ENCODE measurements at places on chromosomes 16 and 17. TPM values are rescaled to one million over a fixed set of nuclear protein-coding genes. Genes with fewer than 3 reads are reported as not detected.

The IRF8 gene
- total RNA-seq: 2.2 TPM

The CSH2 gene
- not detected for total RNA-seq

The MILR1 gene
- 2.4 TPM for total RNA-seq

The GINS3 gene
- 5.8 TPM for total RNA-seq

The CORO6 gene
- total RNA-seq: 65.0 TPM

The SEPTIN12 gene
- not detected for total RNA-seq

GRCh38 chr16:2212362-2213324, 2.0 kb upstream of the BRICD5 start:
- DNase-seq: no peak

DNA sequence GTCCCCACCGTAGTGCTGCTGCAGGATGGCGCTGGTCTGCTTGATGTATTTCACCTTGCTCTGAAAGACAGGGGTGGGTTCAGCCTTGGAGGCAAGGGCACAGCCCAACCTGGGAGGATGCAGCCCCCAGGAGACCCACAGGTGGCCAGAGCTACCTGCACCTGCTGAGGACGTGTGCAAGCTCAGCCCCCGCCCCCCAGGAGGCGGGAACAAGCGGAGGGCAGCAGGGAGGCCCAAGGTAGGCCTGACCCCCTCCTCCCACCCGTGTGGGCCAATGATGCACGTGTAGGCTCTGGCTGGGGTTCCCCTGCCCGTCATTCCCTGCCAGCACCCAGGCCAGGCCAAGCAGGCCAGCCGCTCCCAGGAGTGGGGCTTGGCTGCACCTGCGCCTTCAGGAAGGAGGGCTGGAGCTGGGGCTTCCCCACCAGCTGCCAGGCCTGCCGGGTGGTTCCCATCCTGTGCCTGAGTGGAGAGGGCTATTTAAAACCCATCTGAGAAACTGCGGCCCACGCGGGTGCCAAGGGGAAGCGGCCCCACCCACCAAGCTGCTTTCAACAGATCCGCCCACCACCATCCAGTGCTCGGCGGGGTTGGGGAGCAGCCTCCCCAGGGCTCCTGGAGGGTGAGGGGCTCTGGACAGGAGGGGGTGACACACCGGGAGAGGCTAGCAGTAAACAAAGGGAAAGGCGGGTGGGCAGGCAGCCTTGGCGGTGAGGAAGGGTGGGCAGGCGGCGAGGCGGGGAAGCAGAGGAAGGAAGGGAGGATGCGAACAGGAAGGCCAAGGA, 3.8 kb downstream of the NTHL1 start:
- no peak for DNase-seq

DNA sequence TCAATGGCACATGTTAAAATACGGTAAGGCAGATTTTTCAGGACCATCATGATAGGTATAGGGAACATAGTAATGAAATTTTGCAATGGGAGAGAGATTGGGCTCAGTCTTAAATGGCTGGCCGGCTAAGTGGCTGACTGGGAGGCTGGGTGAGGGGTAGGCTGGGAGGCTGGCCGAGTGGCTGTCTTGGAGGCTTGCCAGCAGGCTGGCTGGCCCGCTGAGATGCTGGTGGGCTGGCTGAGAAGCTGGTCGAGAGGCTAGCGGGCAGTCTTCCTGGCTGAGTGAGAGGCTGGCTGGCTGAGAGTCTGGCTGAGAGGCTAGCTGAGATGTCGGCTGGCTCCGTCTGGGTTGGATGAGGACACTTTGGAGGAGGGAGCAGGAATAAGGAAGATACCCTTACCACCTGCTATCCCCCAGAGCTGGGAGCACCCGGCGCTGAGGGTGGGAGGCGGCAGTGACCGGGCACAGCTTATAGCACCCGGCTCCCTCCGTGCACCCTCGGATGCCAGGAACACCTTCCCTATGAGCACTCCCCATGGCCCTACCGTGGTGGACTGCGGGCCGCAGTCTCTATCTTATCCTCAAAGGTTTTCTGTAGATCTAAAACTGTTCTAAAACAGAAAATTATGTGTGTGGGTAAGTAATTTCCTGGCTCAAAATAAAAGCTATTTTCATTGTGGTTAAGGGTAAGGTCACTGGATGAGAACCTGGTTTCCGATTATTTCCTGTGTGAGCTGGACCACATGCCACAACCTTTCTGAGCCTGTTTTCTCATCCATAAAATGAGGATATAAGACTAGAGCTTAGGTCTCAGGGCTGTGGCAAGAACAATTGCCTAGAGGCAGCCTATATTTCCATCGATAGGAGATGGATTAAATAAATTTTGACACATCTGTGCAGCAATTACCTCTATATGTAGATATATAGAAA, 34.5 kb upstream of the TMC5 start:
- DNase-seq: no peak

DNA sequence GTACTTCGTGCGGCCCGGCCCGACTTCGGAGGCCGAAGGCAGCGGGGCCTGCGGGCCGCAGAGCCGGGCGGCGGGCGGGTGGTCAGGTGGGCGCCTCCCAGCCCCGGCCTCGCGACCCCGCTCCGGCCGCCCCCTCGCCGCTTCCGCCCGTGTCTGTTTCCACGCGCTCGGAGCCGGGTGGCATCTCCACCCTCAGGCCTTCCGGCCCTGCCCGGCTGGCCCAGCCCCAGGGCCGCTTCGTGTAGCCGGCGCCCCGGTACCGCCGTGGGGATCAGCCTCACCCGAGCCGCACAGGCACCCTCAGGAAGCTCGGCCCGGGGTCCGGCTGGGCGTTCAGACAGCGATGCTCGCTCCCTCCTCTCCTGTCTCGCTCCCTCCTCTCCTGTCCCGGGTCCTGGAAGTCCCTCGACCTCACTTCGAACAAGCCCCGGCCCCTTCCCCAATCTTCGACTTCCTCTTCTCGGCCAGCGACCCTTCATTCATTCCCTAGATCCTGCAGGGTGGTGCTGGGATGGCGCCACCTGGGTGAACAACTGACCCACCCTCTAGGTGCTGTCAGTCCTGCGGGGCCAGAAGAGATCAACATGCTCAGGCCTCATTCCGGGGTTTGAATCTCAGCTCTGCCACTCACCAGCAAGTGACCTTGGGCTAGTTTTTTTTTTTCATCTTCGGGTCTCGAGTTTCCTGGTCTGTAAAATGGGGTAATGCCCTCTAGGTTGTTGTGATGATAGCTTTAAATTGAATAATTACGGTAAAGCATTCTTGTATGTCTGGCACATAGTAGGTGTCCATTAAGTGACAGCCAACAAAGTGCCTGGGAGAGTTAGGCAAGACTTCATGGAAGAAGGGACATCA, 610 bp downstream of the VPS4A start:
- DNase-seq: no peak

DNA sequence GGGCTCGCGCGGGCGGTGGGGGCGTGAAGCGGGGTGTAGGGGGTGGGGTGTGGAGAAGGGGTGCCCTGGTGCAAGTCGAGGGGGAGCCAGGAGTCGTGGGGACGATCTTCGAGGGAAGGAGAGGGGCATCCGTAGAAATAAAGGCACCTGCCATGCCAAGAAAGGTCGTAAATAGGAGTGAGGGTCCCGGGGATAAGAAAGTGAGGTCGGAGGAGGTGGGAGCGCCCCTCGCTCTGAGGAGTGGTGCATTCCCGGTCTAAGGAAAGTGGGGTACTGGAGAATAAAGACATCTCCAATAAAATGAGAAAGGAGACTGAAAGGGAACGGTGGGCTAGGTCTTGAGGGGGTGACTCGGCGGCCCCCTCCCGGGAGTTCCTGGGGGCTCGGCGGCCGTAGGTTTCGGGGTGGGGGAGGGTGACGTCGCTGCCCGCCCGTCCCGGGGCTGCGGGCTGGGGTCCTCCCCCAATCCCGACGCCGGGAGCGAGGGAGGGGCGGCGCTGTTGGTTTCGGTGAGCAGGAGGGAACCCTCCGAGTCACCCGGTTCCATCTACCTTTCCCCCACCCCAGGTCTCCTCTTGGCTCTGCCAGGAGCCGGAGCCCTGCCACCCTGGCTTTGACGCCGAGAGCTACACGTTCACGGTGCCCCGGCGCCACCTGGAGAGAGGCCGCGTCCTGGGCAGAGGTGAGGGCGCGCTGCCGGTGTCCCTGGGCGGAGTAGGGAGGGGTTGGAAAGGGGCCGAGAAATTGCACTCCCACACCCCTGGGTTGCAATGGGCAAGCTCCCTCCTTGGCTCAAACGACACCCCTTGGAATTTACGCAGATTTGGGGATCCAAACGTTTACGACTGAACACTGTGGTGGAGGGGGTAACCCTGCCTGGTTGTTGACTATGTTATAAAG, 888 bp downstream of the CDH1 start:
- DNase-seq: no peak

DNA sequence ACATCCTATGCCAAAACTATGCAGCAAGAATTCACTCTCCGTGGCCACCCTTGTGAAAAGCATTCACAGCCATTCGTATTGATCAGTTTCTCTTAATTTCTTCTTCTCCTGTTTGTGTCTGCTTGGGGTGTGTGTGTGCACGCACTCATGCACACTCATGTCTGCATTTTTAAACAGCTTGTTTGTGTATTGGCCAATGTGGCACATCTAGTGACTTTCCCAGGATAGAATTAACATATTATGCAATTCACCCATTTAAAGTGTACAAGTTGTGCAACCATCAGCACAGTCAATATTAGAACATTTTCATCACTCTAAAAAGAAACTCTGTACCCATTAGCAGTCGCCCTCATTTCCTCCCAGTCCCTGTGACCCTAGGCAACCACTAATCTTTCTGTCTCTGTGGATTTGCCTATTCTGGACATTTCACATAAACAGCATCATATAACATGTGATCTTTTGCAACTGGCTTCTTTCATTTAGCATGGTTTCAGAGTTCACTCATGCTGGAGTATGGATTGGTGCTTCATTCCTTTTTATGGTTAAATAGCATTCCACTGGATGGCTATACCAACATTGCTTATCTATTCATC, 20.1 kb downstream of the IRX3 start:
- peak; percentile 57 for DNase-seq

DNA sequence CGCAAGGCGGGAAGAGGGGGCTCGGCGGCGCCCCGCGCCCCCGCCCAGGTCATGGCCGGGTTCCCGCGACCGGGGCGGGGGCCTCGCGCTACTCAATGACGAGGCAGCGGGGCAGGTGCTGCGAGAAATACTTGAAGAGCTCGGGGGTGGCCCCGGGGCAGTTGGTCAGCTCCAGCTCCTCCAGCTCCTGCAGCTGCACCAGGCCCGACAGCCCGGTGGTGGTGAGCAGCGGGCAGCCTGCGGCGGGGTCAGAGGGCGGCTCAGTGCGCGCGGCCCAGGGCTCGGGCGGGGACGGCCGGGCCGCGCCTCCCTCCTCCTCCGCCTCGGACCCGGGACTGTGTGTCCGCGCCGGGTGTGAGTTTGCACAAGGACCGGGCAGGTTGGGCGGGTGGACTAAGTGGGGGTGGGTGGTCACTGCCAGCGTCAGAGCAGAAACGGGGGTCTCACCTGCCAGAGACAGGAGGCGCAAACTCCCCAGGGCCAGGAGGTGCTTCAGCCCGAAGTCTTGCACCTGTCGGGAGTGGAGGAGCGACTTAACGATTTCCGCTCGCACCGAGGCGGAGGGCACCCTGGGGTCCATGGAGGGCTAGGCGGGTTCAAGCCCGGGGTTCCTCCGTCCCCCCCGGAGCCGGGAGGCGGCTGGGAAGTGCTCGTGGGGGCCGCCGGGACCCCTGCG, 4.1 kb upstream of the WDR24 start:
- no peak for DNase-seq

DNA sequence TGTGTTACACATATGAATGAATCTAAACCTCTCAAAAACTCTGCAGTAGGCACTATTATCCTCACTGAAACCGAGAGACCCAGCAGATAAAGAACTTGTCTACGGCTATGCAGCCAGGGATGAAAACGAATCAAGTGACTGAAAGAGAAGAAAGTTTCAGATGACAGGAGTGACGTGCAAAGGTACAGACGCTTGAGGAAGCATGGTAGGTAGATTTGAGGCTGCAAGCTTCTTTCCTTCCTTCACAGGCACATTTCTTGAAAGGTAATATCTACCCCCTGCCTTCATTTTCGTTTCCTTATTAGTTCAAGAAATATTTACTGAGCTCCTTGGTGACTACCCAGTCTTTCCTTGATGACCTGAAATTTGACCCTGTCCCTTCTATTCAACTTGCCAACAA, 211.5 kb upstream of the AXIN2 start:
- no peak for DNase-seq

DNA sequence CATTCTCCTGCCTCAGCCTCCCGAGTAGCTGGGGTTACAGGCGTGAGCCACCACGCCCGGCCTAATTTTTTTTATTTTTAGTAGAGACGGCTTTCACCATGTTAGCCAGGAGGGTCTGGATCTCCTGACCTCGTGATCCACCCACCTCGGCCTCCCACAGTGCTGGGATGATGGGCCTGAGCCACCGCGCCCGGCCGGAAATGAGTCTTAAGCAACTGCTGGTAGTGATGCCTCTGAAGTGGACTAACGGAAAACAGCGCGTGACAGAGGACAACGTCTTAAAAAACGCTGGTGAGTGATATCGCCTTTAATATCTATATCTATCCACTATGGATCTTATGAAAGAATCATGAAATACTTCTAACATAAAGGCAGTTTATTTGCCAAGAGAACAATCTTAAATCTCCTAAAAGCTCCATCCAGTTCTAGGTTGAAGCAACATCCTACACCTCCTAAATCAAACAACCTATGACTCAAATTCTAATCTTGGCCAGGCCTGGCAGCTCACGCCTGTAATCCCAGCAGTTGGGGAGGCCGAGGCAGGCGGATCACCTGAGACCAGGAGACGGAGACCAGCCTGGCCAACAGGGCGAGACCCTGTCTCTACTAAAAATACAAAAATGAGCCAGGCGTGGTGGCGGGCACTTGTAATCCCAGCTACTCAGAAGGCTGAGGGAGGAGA, 69.8 kb downstream of the NXN start:
- no peak for DNase-seq

DNA sequence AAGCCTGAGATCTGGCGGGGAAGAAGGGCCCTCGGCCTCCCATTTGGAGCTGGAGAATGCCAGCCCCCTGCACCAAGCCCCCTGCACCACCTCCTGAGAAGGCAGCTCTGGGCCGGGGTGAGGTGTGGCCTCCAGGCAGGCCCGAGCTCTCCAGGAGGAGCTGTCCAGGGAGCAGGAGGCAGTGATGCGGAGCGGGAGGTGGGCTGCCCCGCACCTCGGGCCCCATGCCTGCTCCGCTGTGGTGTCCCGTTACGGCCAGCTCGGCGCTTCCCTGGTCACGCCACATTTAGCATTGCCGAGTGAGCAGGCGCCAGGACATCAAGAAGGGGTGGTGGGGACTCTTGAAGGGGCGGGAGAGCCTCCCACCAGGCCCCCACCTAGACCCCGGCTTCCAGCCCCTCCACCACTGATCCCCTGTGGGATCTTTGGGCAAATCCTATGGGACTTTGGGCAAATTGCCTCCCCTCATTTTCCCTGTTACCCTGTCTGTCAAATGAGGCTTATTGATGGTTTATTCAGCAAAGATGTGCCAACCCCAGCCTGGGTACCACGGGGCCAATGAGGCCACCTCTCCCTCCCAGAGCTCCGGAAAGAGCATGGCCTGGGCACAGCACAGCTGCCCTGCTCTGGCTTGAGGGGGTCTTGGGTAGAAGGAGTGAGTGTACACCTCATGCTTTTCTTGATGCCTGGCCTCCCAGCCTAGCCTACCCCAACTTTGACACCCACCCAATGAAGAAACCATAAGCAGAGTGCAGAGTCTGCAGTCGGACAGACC, 15.3 kb downstream of the FOXN1 start:
- no peak for DNase-seq
